ENCODE measurements at places on chromosomes 7 and 10. TPM values are rescaled to one million over a fixed set of nuclear protein-coding genes. Genes with fewer than 3 reads are reported as not detected.

- H3K4me1 ChIP-seq, result peaks cover 7% of the 10 kb centered on the region
- H3K27ac ChIP-seq, result no peak overlapping the region
- H3K4me3 ChIP-seq, result no peak overlapping the region
- no peaks in the 10 kb centered on the region for H3K27me3 ChIP-seq
- peak; percentile 42 for DNase-seq
Observed at GRCh38 chr10:34723750-34724149, 91.3 kb downstream of the PARD3 start.

DNA sequence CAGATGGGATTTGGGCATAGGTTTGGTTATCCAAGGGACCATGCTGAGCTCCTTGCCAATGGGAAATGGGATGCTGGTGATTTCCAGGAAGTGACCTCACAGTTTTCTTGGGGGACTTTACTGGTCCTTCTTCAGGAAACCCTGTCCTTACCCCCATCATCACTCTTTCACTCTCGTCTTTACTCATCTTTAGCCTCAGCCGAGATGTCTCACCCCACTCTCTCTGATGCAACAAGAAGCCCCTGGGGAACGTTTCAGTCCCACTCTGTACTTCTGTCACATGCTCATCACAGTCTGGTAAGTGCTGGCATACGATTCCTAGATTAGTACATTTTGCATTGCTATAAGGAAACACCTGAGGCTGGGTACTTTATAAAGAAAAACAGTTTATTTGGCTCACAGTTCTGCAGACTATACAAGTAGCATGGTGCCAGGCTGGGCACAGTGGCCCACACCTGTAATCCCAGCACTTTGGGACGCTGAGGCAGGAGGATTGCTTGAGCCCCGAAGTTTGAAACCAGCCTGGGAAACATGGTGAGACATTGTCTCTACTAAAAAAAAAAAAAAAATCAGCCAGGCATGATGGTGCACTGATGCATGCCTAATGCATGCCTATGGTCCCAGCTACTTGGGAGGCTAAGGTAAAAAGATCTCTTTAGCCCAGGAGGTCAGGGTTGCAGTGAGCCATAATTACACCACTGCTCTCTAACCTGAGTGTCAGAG, 63.5 kb upstream of the VKORC1L1 start:
- DNase-seq, result no peak
- no peak overlapping the region for H3K4me3 ChIP-seq
- no peaks in the 10 kb centered on the region for H3K36me3 ChIP-seq
- H3K27me3 ChIP-seq, result no peaks in the 10 kb centered on the region
- H3K4me1 ChIP-seq, result no peaks in the 10 kb centered on the region
- H3K27ac ChIP-seq, result no peak overlapping the region

GRCh38 chr7:123548406-123548805, 9.2 kb downstream of the NDUFA5 start:
- no peaks in the 10 kb centered on the region for H3K27me3 ChIP-seq
- H3K4me3 ChIP-seq, result no peak overlapping the region
- DNase-seq, result no peak
- H3K27ac ChIP-seq, result no peak overlapping the region
- H3K4me1 ChIP-seq, result no peaks in the 10 kb centered on the region

- no peaks in the 10 kb centered on the region for H3K27me3 ChIP-seq
- H3K36me3 ChIP-seq, result no peaks in the 10 kb centered on the region
- no peak overlapping the region for H3K4me3 ChIP-seq
Observed at GRCh38 chr10:43943119-43943817, 294.6 kb upstream of the ZNF32 start.

DNA sequence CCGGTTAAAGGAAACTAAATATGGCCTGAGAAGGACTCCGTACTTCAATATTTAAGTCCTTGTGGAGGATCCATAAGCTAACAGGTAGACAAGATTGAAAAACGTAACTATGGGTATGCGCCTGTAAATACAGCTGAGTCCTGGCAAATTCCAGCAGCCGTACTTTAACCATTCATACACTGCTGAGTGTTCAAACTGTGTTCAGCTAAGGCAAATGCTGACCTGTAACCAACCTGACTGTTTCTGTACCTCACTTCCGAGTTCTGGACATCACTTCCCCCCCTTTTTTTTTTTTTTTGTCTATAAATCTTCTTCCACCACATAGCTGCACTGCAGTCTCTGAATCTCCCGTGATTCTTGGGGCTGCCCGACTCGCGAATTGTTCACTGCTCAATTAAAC, 69.1 kb downstream of the SRPK2 start:
- no peak overlapping the region for H3K4me3 ChIP-seq
- H3K27ac ChIP-seq, result no peak overlapping the region
- no peaks in the 10 kb centered on the region for H3K27me3 ChIP-seq
- DNase-seq, result no peak
- no peaks in the 10 kb centered on the region for H3K36me3 ChIP-seq

GRCh38 chr10:84212014-84212413, 13.3 kb downstream of the LRIT2 start:
- no peak overlapping the region for H3K27ac ChIP-seq
- DNase-seq, result no peak
- H3K4me3 ChIP-seq, result no peak overlapping the region
- H3K36me3 ChIP-seq, result no peaks in the 10 kb centered on the region
- no peaks in the 10 kb centered on the region for H3K4me1 ChIP-seq
- no peaks in the 10 kb centered on the region for H3K27me3 ChIP-seq

GRCh38 chr7:120171406-120171805, 101.6 kb upstream of the KCND2 start:
- peaks cover 3% of the 10 kb centered on the region for H3K27me3 ChIP-seq
- H3K4me1 ChIP-seq, result no peaks in the 10 kb centered on the region
- no peak overlapping the region for H3K4me3 ChIP-seq
- no peak overlapping the region for H3K27ac ChIP-seq
- DNase-seq, result no peak

- H3K27ac ChIP-seq, result no peak overlapping the region
- no peaks in the 10 kb centered on the region for H3K36me3 ChIP-seq
- no peaks in the 10 kb centered on the region for H3K4me1 ChIP-seq
- no peak overlapping the region for H3K4me3 ChIP-seq
Observed at GRCh38 chr7:25460433-25460832, 232.1 kb upstream of the NPVF start.

GRCh38 chr10:77446700-77447099, 190.9 kb downstream of the KCNMA1 start:
- no peak overlapping the region for H3K4me3 ChIP-seq
- no peaks in the 10 kb centered on the region for H3K4me1 ChIP-seq

GRCh38 chr7:774161-775109, 47.4 kb upstream of the PRKAR1B start:
- DNase-seq, result no peak
- H3K4me1 ChIP-seq, result no peaks in the 10 kb centered on the region
- H3K36me3 ChIP-seq, result no peaks in the 10 kb centered on the region
- H3K4me3 ChIP-seq, result no peak overlapping the region
- no peak overlapping the region for H3K27ac ChIP-seq
- no peaks in the 10 kb centered on the region for H3K27me3 ChIP-seq

GRCh38 chr10:43982250-43982649, 333.6 kb upstream of the ZNF32 start:
- no peak for DNase-seq
- no peak overlapping the region for H3K4me3 ChIP-seq
- H3K4me1 ChIP-seq, result no peaks in the 10 kb centered on the region
- no peaks in the 10 kb centered on the region for H3K36me3 ChIP-seq

DNA sequence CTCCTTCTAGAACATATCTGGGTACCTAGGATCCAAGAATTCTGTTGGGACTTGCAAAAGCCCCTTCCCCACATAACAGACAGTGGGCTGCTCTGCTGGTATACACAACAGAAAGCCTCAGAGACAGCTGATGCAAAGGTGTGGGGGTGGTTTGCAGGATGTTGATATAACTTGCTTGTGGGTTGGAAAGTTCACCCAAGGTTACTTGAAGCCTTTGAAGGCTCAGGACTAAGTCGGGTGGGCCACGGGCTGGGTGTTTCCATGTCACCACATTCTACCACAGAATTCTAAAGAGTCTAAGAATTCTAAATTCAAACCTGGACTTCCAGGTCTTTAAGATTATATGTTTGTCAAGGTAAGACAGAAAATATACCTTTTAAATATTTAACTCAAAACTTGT, 7.4 kb upstream of the NRCAM start:
- no peaks in the 10 kb centered on the region for H3K27me3 ChIP-seq
- no peaks in the 10 kb centered on the region for H3K36me3 ChIP-seq
- H3K4me1 ChIP-seq, result no peaks in the 10 kb centered on the region
- no peak overlapping the region for H3K4me3 ChIP-seq
- H3K27ac ChIP-seq, result no peak overlapping the region

DNA sequence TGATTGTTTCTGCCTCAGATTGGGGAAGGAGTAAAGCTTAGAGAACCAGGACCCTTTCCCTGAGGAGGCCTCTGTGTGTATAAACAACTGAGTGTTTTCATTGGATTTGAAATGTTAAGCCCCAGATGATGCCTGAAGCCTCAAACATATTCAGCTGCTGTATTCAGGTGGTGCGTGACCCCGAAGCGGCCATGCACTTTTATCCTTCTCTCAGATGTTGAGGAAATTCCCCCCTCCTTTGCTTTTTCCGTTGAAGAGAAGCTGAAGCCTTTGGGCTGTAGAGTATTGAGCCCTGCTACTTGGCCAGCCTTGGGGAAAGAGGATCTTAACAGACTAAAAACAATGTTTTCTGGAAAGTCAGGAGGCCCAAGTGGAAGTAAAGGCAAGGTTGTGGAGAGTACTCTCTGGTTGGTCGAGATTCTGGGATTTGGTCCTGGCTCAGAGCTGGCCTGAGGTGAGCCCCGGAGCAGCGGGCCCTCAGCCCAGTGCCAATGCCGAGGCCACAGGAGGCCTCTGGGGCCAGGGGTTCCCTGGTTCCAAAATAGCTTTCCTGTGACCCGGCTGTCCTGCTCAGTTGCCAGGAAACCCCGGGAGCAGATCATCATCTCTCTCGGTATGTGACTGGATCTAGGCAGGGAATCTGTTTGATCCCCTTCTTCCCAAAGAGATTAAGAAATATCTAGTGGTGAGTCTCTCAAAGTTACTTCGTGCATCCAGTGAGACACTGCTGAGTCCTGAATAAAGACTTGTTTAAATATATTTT, 22.5 kb downstream of the FKBP6 start:
- peaks cover 32% of the 10 kb centered on the region for H3K4me1 ChIP-seq
- no peak overlapping the region for H3K27ac ChIP-seq
- no peaks in the 10 kb centered on the region for H3K36me3 ChIP-seq
- peak; percentile 29 for DNase-seq
- no peak overlapping the region for H3K4me3 ChIP-seq

DNA sequence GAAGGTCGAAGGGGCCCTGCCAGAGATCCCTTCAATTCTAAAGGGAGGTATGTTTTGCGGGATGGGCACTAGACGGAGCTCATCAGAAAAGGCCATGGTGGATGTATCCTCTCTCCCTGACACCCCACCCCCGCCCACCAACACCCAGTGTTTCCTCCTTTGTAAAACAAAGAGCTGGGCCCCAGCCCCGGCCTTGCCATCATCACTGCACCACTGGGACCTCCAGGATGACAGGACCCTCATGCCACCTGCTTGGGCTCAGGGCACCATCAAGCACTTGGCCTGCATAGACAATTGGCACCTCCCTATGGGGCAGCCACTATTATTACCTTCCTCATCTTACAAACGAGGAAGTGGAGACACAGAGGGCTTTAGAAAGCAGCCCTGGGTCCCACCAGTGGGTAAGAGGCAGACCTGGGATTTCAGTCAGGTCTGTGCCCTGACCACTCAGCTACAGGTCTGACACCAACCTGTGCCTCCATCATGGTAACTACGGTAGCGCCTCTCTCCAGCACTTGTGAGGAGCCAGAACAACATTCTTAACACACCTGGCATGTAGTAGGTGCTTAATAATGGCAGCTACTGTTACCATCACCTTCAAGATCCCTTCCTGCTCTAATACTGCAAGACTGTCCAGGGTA, 2.0 kb downstream of the CALML3 start:
- no peaks in the 10 kb centered on the region for H3K4me1 ChIP-seq
- no peak for DNase-seq
- H3K27me3 ChIP-seq, result no peaks in the 10 kb centered on the region
- no peak overlapping the region for H3K4me3 ChIP-seq

- no peak overlapping the region for H3K27ac ChIP-seq
- no peaks in the 10 kb centered on the region for H3K36me3 ChIP-seq
- no peak overlapping the region for H3K4me3 ChIP-seq
- no peaks in the 10 kb centered on the region for H3K27me3 ChIP-seq
- no peaks in the 10 kb centered on the region for H3K4me1 ChIP-seq
Observed at GRCh38 chr10:43794181-43794815, 145.6 kb upstream of the ZNF32 start.

DNA sequence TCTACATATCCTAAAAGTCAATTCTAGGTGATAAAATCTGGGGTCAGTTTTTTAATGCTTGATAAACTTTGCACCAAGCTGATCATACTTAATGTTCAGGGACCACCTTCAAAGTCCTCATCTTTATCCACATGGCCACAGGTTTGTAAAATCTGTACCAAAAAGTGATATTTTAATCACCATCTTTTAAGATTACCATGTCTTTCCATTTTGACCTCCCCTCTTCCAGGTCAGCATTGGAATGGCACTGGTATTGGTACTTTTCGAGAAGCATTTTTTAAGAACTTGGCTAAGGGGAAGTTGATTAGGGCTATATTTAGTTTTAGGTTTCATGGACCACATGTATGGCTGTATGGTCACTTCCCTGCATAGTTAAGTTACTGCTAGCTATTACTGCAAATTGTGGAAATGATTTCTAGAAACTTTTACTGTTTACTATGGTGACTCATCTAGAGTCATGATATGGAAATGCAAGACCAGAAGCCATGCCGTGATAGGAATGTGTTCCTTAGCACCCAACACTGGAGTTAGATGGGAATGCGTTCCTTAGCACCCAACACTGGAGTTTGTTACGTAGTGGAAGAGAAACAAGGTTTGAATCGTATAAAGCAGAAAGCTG, 50.8 kb upstream of the ABLIM1 start:
- no peaks in the 10 kb centered on the region for H3K36me3 ChIP-seq
- DNase-seq, result no peak
- no peaks in the 10 kb centered on the region for H3K27me3 ChIP-seq
- H3K4me3 ChIP-seq, result no peak overlapping the region
- H3K4me1 ChIP-seq, result peaks cover 4% of the 10 kb centered on the region

- no peaks in the 10 kb centered on the region for H3K36me3 ChIP-seq
- no peaks in the 10 kb centered on the region for H3K27me3 ChIP-seq
- H3K4me3 ChIP-seq, result no peak overlapping the region
- no peak overlapping the region for H3K27ac ChIP-seq
Observed at GRCh38 chr7:401495-401894, 111.5 kb downstream of the FOXL3 start.

- H3K4me1 ChIP-seq, result no peaks in the 10 kb centered on the region
- DNase-seq, result no peak
- H3K27ac ChIP-seq, result no peak overlapping the region
- no peaks in the 10 kb centered on the region for H3K36me3 ChIP-seq
- H3K4me3 ChIP-seq, result no peak overlapping the region
- no peaks in the 10 kb centered on the region for H3K27me3 ChIP-seq
Observed at GRCh38 chr7:42185726-42186125, 51.3 kb downstream of the GLI3 start.

- H3K4me1 ChIP-seq, result peaks cover 4% of the 10 kb centered on the region
- H3K27ac ChIP-seq, result no peak overlapping the region
- H3K36me3 ChIP-seq, result no peaks in the 10 kb centered on the region
- no peak overlapping the region for H3K4me3 ChIP-seq
- no peaks in the 10 kb centered on the region for H3K27me3 ChIP-seq
Observed at GRCh38 chr7:111477462-111478225, 84.6 kb downstream of the IMMP2L start.

Gene AKR1D1
- not detected for total RNA-seq

Gene RTKN2
- 11.7 TPM for total RNA-seq

Gene INPP5A
- 22.4 TPM for total RNA-seq

Gene NAT16
- total RNA-seq, result not detected

Gene GCK
- not detected for total RNA-seq

Gene CABCOCO1
- not detected for total RNA-seq

Gene FAM131B
- total RNA-seq, result 0.22 TPM

Gene SLC18A2
- 0.10 TPM for total RNA-seq

Gene CALCR
- total RNA-seq, result 1.9 TPM

Gene CFAP69
- 1.8 TPM for total RNA-seq

Gene ATG9B
- total RNA-seq, result not detected

Gene PRPS1L1
- not detected for total RNA-seq

Gene ARHGEF5
- not detected for total RNA-seq
